ENCODE measurements at places on chromosomes 2 and 18. TPM values are rescaled to one million over a fixed set of nuclear protein-coding genes. Genes with fewer than 3 reads are reported as not detected.

GRCh38 chr2:151423760-151424159, 14.1 kb downstream of the RIF1 start:
- DNase-seq: no peak
- H3K27ac ChIP-seq: no peak overlapping the region
- H3K4me3 ChIP-seq: no peak overlapping the region
- no peaks in the 10 kb centered on the region for H3K4me1 ChIP-seq

- no peaks in the 10 kb centered on the region for H3K36me3 ChIP-seq
- peaks cover 2% of the 10 kb centered on the region for H3K4me1 ChIP-seq
- H3K4me3 ChIP-seq: no peak overlapping the region
- H3K27ac ChIP-seq: no peak overlapping the region
- no peaks in the 10 kb centered on the region for H3K27me3 ChIP-seq
Observed at GRCh38 chr2:110180036-110180435, 24.8 kb downstream of the NPHP1 start.

MCEE gene
- 28.3 TPM for total RNA-seq

DNA sequence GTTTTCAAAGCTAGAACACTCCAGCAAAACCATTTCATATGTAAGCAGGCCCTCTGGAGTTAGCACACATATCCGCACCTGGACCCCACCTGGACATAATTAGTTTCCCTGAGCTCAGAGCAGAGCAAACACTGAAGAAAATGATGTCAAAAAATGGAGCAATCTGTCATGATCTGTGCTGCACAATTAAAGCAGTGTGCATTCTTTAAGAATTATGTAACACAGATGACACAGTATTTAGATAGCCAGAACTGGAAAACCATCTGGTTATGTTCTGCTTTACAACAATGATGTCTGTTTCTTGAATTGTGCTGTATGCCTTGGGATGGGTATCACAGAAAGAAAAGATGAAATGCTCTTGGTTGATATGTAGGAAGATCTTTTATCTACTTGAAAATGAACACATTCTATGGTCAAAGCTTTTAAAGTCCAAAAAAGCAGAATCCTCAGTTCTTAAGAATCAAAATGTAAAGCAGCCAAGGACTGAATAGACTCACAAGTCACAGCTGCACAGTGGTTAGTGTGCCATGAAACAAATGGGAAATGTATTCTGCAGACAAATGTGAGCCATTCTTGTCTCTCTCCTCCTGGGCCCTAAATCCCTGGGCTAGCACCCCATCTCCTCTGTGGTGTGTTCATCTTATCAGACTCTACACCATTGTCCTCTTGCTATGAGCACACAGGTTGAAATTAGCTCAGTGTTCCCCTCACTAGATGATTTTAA, 36.8 kb downstream of the HRH4 start:
- H3K27me3 ChIP-seq: no peaks in the 10 kb centered on the region
- no peak overlapping the region for H3K4me3 ChIP-seq
- no peaks in the 10 kb centered on the region for H3K4me1 ChIP-seq
- H3K36me3 ChIP-seq: no peaks in the 10 kb centered on the region

TM4SF20 gene
- total RNA-seq: not detected

- no peak overlapping the region for H3K27ac ChIP-seq
- no peak overlapping the region for H3K4me3 ChIP-seq
- H3K4me1 ChIP-seq: no peaks in the 10 kb centered on the region
- no peak for DNase-seq
- H3K27me3 ChIP-seq: no peaks in the 10 kb centered on the region
Observed at GRCh38 chr2:48399828-48400552, 130.0 kb upstream of the STON1 start.
